Cortex of kidney (tissue), 1 donor: ENCODE measurements at places on chromosomes 13 and 19.

GRCh38 chr13:26155568-26155967, 66.5 kb downstream of the RNF6 start:
- no peak for DNase-seq

DNA sequence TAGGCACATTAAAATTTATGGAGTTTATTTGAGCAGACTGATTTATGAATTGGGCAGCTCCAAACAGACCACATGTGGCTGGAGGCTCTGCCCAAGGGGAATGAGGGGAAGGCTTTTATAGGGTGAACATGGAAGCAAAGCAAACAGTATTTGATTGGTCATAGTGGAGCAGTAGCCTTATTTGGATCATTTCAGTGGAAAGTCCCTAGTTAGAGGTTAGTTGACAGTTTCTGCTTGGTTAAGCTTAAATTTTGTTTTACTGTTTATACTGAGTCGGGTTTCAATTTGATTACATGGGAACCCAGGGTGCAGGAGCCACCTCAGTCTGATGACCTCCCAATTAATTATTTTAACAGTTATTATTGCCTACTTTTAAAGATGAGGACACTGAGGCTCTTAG, 140.5 kb downstream of the NDFIP2 start:
- DNase-seq = no peak

- DNase-seq = no peak
Measured at GRCh38 chr19:31715249-31715945, 366.2 kb upstream of the TSHZ3 start.

DNA sequence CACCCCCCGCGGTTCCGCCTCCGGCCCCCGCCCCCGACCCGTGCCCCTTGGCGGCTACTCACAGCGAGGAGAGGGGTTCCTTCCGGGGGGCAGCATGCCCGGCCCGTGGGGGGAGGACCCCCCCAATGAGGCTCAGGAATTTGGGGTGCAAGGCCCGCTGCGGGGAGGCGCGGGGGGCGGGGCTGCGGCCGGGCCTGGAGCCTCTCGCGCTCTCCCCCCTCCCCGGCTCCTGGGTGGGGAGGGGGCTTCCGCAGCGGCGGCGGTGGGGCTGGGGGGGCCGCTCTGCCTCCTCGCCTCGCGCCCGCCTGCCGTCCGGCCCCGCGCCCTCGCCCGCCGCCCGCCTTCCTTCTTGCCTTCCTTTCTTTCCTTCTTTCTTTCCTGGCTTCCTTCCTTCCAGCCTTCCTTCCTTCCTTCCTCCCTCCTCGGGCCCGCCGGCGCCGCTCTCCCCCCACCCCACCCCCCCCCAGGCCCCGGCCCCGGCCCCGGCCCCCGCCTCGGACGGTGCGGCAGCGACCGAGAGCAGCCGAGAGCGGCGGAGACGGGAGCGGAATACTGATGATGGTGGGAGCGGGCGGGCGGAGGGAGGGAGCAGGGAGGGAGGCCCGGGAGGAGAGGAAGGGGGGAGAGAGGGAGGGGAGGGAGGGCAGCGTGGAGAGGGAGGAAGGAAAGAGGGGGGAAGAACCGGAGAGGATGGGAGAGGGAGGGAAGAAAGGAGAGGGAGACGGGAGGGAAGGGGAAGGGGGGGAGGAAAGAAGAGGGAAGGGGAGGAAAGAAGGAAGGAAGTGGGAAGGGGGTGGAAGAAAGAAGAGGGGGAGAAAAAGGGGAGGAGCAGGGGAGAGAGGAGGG, at the start of gene LRRC4B:
TSS of gene LRRC4B (minus strand) at position 554 of the 846 bp plus-strand sequence. CDS start 19,597 bp downstream, outside the sequence.
- DNase-seq = no peak

DNA sequence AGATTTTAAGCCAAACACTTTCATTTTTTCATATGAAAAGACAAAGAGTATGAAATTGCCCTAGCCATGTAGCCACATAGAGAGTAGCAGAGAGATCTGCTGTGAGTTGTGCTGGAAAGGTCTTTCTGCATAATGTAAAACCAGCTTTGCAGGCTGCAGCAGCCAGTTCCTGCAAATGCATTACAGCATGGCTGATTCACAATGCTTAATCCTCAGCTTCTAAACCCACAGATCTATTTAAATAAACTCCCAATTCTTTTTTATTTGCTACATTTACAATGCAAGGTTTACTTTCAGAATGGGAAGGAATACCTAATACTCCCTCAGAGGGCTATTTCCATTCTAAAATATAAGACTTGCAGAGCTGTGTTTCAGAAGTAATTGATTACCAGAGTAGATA, 185.6 kb upstream of the STARD13 start:
- DNase-seq = no peak

GRCh38 chr13:101647760-101648159, 195.3 kb downstream of the ITGBL1 start:
- DNase-seq = no peak

DNA sequence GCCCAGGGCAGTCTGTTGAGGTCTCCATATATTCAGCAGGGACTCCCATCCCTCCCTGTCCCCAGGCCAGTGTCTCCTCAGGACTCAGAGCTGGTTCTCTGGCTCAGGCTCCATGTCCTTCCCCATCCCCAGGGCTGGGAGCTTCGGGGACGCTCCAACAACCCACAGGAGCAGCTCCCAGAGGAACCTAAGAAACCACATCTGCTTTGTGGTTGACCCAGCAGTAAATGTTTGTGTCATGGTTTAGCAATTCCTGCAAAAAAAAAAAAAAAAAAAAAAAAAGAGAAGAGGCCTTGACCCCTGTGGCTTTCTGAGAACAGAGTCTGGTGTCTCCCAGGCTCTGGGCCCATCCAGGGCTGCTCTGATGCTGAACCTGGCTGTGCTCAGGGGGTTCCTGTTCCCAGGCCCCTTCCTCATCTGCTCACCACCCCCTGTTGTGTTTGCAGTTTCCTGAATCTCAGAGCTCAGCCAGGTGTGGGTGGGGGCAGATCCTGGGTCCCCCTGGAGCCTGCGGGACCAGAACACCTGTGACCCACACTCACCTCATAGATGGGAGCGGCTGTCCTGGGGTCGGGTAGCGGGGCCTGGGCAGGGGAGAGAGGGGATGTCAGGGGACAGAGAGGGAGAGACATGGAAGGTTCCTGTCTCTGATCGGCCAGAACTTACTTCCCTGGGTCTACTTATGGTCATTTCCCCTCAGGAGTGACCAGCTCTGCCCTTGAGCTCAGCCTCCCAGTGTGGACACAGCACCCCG, 25.2 kb upstream of the CEACAM1 start:
- DNase-seq = no peak

- DNase-seq = no peak
Measured at GRCh38 chr13:97905517-97905916, 48.0 kb upstream of the IPO5 start.

GRCh38 chr13:95492044-95492801, 60.3 kb upstream of the CLDN10 start:
- DNase-seq = no peak

- DNase-seq = no peak
Measured at GRCh38 chr13:31982540-31982939, 49.0 kb upstream of the FRY start.

DNA sequence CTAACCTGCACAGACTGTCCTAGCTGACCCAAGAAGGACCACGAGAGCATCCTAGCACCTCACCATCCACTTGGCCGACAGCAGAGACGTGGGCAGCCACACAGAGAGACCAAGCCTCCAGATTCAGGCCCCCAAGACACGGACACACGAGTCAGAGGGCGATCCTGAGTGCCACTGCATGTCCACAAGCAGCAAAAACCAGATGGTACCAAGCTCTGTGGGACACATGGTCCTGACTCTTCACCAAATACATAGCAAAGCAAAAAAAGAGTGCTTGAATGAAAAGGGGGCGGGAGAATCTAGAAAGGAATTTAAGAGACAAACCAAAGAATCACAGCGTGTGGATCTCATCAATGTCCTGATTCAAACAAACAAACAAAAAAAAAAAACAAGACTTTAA, 45.2 kb downstream of the MLLT1 start:
- no peak for DNase-seq

GRCh38 chr19:28134311-28134710, 1078.6 kb downstream of the UQCRFS1 start:
- no peak for DNase-seq

DNA sequence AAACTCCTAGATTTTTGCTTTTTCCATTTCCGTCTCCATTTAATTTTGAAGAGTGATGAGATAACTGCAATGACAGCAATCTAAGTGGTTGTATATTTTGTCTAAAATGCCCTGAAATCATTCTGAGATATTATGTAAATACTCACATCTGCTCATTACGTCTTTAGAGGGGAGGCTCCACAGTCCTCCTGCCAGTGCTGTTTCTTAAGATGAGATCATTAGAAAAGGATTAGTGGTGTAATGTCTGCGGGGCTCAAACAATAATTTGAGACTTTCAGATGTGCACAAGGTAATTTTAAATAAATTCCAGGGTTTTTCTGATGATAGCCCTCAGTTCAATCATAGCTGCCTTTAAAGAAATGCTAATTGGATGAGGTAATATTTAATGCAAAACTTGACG, 437.9 kb downstream of the FOXO1 start:
- DNase-seq = no peak

GRCh38 chr13:110578363-110578762, 16.8 kb upstream of the RAB20 start:
- DNase-seq = no peak

- DNase-seq = no peak
Measured at GRCh38 chr13:112601371-112601770, 13.4 kb upstream of the TUBGCP3 start.

- no peak for DNase-seq
Measured at GRCh38 chr19:30711826-30712225, 339.6 kb downstream of the ZNF536 start.

DNA sequence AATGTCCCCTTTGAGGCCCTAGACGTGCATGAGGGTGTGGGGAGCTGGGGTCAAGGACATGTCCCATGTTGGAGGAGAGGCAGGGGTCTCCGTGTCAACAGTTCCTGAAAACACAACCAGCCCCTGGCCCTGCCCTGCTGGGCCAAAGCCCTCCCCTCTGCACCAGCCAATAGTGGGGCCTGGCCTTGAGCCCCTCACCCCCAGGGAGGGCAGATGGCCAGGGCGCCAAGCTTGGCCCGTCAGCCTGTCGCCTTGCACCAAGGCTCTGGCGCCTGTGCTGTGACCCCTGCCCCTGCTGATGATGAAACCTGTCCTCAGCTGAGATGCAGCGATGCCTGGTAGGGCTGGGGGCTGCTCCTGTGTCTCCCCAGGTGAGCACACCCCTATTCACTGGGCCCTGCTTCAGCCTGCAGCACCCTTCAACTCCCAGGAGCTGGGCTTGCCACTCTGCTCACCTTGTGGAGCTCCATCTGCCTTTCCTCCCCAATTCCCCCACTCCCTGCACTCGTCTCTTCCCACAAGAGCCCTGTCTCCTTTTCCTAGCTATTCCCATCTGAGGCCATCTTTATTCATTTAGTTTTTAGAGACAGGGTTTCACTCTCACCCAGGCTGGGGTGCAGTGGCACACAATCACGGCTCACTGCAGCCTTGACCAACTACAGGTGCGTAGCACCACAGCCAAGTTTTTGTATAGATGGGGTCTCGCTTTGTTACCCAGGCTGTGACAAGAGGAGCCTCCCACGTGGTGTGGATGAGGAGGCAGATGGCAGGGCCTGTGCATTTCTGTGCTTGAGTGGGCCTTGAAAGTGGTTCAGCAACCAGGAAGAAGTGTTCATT, 2.1 kb upstream of the HAMP start:
- DNase-seq = no peak

DNA sequence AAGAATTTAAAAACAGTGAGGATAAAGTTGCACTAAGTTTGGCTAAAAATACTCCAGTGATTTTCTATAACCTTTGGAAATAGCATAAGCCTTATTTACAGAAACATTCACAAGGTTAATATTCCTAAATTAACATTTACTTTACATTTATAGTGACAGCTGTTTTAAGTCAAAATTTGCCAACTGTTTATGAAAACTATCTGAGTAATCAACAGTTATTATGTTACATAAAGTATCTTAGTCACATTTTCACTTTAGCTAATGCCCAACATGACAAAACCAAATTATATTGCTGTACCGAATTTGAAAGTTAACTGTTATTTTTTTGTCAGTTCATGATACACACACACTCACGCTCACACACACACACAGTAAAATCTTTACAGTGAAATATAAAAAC, 1.2 kb downstream of the TNFRSF19 start:
- DNase-seq = no peak

DNA sequence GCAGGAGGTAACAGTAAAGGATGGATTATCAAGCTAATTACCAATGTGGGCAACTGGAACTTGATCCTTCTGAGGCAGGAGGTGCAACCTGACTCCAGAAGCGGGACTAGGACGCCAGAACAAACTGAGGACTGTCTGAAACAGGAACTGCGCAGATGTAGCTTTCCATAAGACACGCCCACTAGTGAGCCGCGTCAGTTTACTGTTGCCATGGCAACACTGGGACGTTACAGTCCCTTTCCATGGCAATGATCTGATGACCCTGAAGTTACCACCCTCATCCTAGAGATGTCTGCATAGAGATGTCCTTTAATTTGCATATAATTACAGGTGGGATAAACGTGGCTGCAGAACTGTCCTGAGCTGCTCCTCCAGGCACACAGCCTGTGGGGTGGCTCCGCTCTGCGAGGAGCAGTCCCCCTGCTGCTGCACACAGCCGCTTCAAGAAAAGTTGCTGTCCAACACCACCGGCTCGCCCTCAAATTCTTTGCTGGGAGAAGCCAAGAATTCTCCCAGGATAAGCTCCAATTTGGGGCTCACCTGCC, 816.6 kb downstream of the UQCRFS1 start:
- DNase-seq = no peak

DNA sequence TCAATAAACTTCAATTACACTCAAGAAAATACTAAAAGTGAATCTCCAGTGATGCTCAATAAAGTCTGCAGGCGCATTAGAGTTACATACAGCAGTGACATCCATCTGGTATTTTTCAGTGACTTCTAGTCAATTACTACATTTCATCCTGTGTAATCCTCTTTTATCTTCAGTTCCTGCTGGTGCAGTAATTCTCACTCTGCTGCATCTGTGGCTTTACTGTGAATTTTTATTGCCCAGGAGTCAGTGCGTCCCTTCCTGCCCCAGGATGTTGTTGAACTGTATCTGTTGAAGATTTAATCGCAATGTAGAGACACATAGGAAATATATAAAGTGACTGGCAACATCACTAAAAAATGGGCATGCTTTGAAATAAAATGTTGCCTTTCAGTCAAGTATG, 196.3 kb upstream of the TMTC4 start:
- DNase-seq = no peak

- no peak for DNase-seq
Measured at GRCh38 chr13:64471916-64472315, 2758.2 kb downstream of the PCDH9 start.

DNA sequence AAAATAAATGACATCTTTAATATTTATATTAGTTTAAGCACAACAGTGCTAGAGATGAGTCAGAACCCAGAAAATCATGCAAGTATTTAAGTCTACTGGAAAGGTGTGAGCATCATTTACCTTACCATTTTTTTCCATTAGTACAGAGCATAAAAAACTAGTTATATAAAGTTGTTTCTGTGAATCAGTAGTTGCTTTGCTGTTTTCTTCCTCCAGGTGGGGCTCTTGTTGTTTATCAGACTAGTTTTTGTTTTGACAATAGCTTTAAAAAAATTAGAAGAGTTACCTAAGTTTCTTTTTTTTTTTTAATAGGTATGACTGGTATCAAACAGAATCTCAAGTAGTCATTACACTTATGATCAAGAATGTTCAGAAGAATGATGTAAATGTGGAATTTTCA, 12.7 kb downstream of the SUGT1 start:
- no peak for DNase-seq

GRCh38 chr19:50759886-50760285, 10.4 kb upstream of the GPR32 start:
- no peak for DNase-seq
